ENCODE measurements at places on chromosomes 16 and 17.

DNA sequence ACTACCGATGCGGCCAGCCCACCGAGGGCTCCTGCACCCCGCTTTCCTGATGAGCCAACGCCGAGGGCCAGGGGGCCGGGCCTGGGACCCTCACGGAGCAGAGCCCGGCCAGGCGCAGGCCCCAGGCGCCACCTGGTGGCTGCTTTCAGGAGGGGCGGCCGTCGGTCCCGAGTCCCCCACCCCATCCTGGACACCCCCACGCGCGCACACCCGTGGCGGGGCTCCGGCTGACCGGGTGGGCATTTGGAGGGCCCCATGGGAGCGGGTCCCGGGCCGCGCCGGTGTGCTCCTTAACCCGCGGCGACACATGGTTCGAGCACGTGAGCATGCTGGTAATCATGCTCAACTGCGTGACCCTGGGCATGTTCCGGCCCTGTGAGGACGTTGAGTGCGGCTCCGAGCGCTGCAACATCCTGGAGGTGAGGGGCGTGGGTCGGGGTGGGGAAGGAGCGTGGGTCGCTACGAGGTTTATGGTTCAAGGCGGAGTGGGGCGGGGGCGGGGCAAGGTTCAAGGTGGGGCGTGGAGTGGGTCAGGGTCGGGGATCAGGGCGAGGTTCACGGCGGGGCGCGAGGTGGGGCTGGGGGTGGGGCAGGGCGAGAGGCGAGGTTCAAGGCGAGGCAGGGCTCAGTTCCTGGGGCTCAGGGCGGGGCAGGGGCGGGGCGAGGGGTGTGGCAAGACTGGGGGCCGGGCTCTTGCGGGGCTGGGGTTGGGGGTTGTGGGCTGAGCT lies 30.2 kb downstream of the TPSG1 start:
- H3K27ac ChIP-seq = no peak overlapping the region
- no peaks in the 10 kb centered on the region for H3K4me1 ChIP-seq
- no peak overlapping the region for H3K4me3 ChIP-seq
- peak; percentile 17 for DNase-seq
- no peaks in the 10 kb centered on the region for H3K36me3 ChIP-seq

DNA sequence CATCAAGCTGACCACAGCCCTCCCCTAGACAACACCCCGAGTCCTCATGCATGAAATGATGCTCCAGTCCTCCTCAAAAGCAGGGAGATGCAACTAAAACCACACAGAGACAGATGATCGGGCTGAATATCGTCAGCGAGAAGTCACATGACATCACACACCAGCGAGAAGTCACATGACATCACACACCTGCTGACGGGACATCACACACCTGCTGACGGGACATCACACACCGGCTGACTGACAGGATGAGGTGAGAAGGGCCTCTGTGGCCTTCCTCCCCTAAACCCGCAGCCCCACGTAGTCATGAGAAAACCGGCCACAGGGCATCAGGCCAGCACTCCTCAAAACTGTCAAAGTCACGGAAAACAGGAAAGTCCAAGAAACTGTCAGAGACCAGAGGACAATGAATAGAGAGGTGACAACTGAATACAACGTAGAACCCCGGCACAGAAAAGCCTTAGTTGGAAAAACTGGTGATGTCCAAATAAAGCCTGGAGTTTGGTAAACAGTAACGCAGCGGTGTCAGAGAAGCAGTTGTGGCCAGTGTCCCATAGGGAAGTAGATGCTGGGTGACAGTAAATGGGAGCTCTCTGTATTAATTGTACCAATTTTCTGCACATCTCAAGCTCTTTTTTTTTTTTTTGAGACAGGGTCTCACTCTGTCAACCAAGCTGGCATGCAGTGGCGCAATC lies 14.3 kb downstream of the LITAF start:
- no peaks in the 10 kb centered on the region for H3K4me1 ChIP-seq
- no peak for DNase-seq
- no peaks in the 10 kb centered on the region for H3K27me3 ChIP-seq
- H3K27ac ChIP-seq = no peak overlapping the region

DNA sequence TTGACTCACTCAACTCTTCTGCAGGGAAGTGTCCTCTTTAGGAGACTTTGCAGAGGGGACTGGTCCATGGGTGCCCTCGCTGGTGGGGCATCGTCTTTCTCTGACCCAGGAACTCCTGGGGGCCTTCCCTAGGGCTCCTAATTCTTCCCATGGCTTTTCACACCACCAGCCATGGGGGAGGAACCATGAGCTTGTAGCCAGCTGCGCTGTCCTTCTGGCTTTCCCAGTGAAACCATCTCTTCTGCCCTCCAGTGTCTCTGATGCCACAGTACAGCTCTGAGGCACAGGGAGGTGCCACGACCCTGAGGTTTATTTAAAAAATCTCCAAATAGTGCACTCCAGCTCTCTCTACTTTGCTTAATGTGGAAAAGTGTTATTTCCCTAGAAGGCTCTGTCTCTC lies 78.6 kb downstream of the SDR42E1 start:
- no peak overlapping the region for H3K27ac ChIP-seq
- DNase-seq = no peak
- no peaks in the 10 kb centered on the region for H3K4me1 ChIP-seq
- H3K36me3 ChIP-seq = peaks cover 54% of the 10 kb centered on the region
- H3K27me3 ChIP-seq = no peaks in the 10 kb centered on the region

DNA sequence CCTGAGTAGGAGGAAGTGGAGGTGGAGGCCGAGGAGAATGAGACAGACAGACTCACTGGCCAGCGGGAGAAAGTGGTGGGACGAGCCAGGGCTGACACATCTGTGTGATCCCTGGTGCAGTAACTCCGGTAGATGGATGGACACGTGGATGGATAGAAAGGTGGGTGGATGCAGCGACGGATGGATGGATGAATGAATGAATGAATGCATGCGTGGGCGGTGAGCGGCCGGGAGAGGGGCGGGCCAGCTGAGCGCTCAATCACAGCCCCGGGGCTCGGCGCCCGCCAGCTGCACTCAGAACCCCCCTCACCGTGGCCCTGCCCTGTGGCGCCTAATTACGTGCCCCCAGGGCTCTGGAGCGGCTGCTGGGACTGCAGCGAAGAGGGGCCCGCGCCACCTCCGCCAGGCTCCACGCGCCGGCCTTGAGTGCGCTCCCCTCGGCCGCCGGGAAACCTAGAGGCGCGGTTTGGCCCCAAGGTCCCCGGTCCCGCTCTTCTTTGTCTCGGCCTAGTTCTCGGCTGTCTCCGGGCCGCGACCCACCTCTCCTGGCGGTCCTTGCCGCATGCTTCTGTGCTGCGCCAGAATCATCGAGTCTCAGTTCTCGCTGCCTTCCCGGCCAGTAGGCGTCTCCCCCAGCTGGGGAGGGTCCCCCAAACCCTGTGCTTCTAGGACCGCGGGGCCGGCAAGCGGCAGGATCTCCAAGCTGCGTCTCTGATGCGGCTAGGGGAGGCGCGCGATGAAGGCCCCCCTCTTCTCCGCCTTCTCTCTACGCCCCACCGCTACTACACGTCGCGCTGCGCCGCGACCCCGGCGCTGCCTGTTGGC lies 41.0 kb downstream of the RAI1 start:
- DNase-seq = peak; percentile 61
- H3K27me3 ChIP-seq = no peaks in the 10 kb centered on the region
- peak overlapping the region; percentile 75 for H3K4me3 ChIP-seq
- H3K27ac ChIP-seq = no peak overlapping the region
- peaks cover 26% of the 10 kb centered on the region for H3K36me3 ChIP-seq

DNA sequence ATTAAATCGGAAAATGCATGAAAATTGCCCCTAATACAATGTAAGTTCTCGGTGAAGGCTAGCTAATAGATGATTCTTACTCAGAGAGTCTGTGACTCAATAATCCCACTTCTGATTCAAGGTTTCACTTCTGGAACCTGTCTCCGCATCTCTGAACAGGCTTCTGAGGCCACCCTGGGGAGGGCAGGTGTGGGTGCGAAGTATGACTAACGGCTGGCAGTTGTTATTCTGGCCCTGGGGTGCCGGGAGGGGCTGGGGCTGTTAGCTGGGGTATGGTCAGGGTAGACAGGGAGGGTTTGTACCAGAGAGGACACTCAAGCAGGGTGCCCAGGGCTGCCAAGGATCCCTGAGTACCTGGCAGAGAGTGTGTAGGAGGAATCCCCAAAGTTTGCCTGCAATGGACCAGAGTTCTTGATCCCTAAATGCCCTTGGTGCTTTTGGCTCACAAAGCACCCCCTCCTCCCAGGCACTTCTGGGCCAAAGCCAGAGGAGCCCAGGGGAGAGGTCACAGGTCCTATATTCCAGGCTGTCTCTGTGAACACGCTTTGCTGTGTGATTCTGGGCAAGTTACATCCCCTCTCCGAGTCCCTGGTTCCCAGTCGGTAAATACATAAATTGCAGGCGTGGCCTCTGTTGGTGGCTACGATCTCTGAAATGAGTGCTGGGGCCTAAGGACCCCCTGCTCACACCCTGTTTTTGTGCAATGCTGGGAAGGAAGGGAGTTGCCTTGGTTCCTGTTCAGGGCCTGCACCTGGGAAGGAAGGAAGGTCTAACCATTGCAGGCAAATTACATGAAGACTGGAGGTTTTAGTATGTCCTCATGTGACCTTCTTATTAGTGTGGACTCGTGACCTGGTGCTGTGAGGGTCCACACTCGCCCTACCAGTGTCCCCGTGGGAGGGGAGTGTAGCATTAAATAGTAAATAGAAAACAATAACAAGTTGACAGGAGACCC lies 49.9 kb upstream of the CPNE2 start:
- DNase-seq = no peak
- H3K27me3 ChIP-seq = no peaks in the 10 kb centered on the region
- H3K4me3 ChIP-seq = no peak overlapping the region
- H3K36me3 ChIP-seq = peaks cover 4% of the 10 kb centered on the region
- H3K4me1 ChIP-seq = peaks cover 9% of the 10 kb centered on the region
- H3K27ac ChIP-seq = no peak overlapping the region

DNA sequence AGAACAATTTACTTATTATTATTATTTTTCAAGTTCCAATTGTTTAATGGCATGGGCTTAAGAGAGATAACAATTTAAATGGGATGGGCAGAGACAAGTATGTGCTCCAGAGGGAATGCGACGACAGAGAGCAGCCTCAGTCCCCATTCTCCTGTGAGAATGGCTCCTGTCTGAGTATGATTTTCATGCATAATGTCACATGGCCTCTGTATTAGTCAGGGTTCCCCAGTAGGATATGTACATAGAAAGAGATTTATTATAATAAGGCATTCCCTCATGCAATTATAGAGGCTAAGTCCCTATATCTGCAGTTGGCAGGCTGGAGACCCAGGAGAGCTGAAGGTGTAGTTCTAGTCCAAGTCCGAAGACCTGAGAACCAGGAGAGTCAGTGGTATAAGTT lies 22.9 kb upstream of the NKD1 start:
- no peaks in the 10 kb centered on the region for H3K36me3 ChIP-seq
- peaks cover 21% of the 10 kb centered on the region for H3K27me3 ChIP-seq
- no peak for DNase-seq
- H3K27ac ChIP-seq = no peak overlapping the region
- no peak overlapping the region for H3K4me3 ChIP-seq

DNA sequence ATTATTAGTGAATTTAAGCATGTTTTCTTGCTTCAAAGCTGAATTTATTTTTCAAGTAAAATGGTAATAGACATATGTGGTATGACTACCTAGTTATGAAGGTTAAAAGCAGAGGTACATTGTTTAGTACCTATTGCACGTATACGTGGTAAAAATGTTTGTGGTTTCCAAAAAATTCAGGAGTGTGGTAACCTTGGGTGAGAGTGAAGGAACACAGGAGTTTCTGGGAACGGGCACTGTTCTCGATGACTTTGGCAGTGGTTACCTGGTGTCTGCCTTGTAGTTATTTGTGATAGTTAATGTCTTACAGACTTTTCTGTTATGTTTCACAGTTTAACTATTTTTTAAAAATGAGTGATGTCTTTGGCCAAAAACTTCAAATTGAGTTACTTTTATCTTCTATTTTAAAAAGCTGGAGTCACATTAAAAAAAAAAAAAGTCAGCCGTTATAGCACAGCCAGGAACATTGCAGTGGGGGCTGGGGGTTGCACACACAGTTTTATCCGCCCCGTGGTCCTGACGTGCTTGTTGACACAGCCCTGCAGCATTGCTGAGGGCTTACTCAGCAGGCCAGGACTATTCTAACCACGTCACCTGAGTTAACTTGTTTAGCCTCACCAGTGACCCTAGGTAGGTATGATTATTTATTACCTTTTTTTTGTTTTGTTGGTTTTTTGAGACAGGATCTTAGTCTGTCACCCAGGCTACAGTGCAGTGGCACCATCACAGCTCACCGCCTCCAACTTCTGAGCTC lies 10.9 kb downstream of the JPT2 start:
- no peaks in the 10 kb centered on the region for H3K4me1 ChIP-seq
- DNase-seq = no peak
- H3K27ac ChIP-seq = no peak overlapping the region
- H3K27me3 ChIP-seq = no peaks in the 10 kb centered on the region
- peaks cover 21% of the 10 kb centered on the region for H3K36me3 ChIP-seq

DNA sequence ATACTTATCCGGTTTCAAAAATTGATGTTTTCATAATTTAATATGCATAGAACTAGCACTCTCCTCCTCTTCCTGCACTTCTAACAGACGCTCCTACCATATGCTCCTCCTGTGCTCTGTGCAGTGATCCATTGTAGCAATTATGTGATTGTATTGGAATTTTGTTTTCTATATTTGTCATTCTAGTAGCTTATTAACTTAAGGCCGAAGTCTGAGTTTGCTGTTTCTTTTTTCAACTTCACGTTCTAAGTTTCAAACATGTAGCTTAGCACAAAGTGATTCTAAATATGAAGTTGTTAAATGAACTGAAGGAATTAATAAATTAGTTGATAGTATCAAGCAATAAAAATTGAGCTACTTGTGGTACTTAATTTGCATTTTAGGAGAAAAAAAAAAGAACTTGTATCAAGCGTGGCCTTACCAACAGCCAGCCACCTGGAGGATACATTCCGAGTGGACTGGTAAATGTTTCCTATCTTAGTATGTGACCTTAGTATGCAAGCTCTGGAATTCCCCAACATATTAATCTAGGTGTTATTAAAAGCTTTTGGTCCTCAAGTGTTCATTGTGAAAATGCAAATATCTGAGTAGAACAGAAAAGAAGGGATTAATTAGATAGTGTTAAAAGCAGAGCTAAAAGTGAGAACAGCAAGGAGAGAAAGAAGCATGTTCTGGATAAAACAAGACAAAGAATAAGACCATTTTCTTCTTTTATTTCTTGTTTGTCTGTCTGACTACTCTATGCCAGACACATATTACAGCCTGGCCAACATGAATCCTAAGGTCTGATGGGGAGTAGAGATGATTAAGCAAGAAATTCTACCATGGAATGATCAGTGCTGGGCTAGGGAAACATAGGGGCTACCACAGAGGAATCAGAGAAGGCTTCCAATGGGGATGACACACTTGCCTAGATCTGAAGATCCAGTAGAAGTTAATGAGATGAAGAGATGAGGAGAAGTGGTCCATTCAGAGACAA lies 290.4 kb upstream of the MON1B start:
- H3K4me1 ChIP-seq = no peaks in the 10 kb centered on the region
- no peak for DNase-seq
- H3K27ac ChIP-seq = no peak overlapping the region
- no peaks in the 10 kb centered on the region for H3K36me3 ChIP-seq
- H3K27me3 ChIP-seq = no peaks in the 10 kb centered on the region
- H3K4me3 ChIP-seq = peak overlapping the region; percentile 2

DNA sequence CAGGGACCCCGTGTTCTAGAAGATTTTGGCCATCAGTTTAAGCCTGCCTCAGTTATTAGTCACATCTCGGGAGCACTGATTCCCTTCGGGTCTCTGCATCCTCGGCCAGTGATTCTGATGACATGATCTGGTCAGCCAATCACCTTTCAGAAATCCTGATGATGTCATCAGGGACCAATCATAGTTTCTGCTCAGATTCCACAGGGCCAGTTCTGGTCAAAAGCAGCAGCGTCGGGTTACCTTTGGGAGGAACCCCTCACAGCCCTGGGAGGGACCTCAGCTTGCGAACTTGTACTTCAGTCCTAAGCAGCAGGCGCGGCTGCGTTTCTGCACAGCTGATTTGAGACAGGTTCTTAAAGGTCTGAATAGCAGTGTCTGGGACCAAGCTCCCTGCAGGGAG lies 13.9 kb downstream of the KDM8 start:
- no peaks in the 10 kb centered on the region for H3K4me1 ChIP-seq
- DNase-seq = no peak
- no peaks in the 10 kb centered on the region for H3K27me3 ChIP-seq
- no peak overlapping the region for H3K27ac ChIP-seq

All from common myeloid progenitor, CD34-positive (primary cell).